NCI-H524 (cell line): ENCODE measurements at places on chromosomes 7 and 10.

- no peak for DNase-seq
Observed at GRCh38 chr10:83582407-83583095, 556.8 kb upstream of the GHITM start.

GRCh38 chr10:71522442-71523144 is 125.9 kb downstream of the CDH23 start:
- no peak for DNase-seq

GRCh38 chr10:43396061-43396927 is 12.7 kb downstream of the HNRNPF start:
- DNase-seq, result peak; percentile 28

DNA sequence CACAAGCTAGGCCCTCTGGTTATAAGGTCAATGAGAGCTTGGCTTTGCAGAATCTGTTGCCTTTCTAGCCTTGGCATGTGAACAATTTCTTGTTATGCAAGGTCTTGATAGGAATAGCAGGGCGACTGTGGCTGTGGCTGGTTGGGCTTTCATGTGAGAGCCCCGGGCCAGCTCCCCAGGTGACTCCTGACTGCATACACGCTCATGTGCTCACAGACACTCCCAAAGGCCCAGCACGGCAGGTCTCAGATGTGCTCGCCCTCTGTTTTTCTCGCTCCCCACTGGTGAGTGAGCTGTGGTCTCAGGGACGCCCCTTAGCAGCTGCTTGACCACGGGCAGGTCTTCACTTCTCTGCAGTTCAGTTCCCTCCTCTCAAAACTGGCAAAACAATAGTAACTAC is 37.1 kb upstream of the ZNF32 start:
- no peak for DNase-seq

GRCh38 chr7:139940866-139941265 is 111.8 kb downstream of the TBXAS1 start:
- DNase-seq, result no peak

DNA sequence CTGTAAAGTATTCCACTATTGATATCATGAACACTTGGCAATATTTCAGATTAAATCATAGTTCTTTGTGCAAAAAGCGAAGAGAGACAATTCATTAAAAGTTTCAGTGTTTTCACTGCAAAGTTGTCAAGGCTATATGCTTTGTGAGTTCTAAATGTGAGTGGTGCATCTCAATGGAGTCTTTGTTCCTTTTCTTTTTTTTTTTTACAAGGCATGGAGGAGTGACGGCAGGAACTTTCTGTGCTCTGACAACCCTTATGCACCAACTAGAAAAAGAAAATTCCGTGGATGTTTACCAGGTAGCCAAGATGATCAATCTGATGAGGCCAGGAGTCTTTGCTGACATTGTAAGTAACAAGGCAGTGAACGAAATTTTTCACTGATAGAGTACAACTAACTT is 84.5 kb downstream of the AASS start:
- DNase-seq, result no peak

DNA sequence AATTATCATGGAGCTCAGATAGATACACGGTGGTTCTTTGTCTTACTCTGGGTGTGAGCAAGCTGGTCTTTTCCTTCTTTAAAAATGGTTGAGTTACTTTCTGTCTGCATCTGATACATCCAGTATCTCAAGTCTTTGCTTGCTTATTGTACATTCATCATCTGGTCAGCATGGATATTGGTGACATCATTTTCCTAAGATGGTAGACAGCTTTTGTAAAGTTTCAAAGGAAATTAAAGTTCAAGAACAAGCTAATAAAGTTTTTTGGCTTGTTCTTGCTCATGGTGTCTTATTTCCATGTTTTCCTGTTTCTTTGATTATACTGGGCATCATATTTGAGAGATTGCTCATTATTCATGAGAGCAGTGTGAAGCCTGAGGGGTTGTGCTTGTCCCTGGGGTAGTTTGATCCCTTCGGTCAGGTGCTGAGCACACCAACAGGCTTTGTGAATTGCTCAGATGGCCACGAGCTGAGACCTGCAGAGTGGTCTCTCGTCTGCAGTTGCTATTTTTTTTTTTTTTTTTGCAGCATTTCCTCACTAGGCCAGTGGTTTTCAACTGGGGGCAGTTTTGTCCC is 38.5 kb downstream of the MGMT start:
- no peak for DNase-seq

DNA sequence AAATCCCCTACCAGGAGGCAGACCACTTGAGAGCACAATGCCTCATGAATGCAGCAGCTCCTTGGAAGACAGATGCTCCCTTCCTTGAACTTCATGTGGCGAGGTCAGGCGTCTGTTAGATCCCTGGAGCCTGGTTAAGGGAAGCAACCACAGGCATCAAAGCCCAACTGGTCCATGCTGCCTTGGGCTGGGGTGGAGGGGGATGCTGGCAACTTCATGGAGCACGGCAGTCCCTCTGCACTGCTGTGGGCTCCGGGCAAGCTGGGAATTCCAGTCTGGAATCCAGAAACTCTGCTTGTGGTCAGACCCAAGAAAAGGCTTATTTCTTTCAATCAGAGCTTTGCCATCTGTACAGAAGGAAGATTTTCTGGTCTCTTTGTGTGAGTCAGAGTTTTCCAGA is 130.4 kb downstream of the PFKFB3 start:
- DNase-seq, result no peak

DNA sequence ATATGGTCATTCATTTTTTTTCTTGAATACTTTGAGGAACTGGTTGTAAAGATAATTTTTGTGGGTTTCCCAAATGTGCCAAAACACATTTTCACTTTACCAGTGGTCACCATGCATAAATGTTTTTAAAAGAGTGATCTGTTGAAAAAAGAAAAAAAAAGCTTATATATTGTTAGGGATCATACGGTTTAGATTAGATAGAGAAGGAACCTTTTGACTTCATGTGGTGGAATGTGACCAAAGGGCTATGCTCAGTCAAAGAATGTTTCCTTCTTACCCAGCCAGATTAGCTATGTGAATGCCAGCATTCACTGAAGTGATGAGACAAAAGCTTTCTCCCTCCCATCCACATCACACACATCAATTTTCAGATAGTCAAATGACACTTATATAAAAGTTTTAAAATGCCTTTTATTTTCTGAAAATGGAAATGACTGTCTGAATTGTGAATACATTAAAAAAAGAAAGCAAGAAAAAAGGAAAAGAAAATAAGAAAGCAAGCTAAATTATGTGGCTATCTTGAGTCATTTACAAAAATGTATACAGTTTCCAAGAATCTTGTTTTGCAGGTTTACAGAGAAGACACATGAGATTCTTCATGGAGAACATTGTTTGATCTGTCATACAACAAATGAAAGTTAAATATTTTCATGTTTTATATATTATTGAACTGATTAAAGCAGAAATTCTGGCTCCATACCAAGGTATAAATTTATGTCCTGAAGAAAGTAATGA is 8.6 kb upstream of the CPED1 start:
- DNase-seq, result no peak

DNA sequence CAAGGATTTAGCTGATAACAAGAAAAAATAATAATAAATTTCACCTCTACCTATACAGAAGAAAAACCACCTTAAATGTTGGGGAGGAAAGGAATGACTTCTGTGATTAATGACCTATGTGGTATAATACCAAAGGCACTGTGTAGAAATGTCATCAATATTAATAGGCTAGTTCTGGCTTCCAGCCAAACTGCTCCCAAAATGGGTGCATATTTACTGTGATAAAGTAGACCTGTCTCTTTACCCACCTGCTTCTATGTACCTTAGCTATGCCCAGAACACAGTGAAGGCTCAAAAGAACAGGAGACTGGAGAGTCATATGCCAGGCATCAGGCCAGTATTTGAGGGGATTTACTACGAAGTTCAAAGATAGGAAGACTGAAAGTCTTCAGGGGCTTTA is 76.0 kb downstream of the ATE1 start:
- DNase-seq, result no peak

DNA sequence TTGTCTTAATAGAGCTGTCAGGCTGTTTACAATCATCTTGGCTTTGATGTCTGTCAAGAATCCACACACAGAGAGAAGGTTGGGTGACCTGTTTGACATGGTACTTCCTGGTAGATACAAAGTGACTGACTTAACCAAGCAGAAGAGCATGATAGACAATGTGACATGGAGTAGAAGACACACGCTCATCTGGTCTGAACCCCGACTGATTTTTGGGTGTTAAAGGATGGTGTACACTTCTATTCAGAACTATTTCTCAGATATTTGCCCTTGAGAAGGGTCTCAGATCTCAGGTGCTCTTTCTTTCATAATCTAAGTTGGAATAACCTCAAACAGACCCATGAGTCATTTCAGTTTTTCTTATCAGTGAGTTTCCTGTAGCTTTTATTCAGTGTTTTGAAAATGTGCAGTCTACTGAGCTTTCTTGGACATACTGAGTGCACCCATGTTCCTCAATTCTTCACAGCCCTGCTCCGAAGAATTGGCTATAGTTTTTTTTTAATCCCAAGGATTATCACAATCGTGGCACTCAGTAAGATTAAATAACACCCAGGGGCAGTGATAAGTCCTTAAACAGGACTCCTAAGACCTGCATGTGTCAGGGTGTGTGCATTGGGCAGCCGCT is 46.4 kb upstream of the NXPH1 start:
- DNase-seq, result no peak

- no peak for DNase-seq
Observed at GRCh38 chr10:1603181-1603580, 134.1 kb downstream of the ADARB2 start.

GRCh38 chr7:94482796-94483195 is 26.8 kb upstream of the CASD1 start:
- no peak for DNase-seq

DNA sequence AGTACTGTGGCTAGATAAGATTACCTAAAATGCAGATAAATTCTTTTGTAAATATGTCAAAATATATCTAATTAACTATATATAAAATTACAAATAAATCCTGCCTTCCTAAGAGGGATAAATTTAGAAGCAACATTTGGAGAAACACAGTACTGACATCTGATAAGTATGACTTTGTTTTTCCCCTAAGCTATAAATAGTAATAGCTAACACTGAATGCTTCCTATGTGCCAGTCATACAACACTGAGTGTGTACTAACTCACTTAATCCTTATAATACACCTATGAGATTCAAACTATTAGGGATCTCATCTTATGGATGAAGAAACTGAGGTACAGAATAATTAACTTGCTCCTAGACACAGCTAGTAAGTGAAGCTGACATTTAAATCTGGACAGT is 733.4 kb downstream of the MAGI2 start:
- DNase-seq, result no peak

- no peak for DNase-seq
Observed at GRCh38 chr7:134522601-134523000, 4.8 kb upstream of the AKR1B10 start.

- DNase-seq, result peak; percentile 8
Observed at GRCh38 chr7:140726281-140726680, 29.8 kb downstream of the NDUFB2 start.

DNA sequence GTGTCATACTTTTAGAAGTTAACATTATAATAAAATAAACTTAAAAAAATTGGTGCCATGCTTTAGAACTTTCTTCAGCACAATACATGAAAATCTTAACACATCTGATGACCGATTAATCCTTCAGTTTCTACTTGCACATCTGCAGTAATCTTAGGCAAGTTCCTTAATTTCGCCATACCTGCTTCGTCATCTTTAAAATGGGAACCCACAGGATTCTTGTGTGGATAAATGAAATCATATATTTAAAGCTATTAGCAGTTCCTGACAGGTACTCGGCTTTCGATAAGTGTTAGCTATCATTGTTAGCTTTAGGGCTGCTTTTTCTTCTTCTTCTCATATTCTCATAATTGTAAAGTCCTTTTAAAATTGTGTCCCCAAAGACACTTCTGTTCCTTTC is 907 bp upstream of the VPS50 start:
- DNase-seq, result no peak

- no peak for DNase-seq
Observed at GRCh38 chr7:137930581-137930980, 71.3 kb downstream of the CREB3L2 start.

GRCh38 chr7:117896339-117896738 is 23.1 kb upstream of the CTTNBP2 start:
- no peak for DNase-seq

DNA sequence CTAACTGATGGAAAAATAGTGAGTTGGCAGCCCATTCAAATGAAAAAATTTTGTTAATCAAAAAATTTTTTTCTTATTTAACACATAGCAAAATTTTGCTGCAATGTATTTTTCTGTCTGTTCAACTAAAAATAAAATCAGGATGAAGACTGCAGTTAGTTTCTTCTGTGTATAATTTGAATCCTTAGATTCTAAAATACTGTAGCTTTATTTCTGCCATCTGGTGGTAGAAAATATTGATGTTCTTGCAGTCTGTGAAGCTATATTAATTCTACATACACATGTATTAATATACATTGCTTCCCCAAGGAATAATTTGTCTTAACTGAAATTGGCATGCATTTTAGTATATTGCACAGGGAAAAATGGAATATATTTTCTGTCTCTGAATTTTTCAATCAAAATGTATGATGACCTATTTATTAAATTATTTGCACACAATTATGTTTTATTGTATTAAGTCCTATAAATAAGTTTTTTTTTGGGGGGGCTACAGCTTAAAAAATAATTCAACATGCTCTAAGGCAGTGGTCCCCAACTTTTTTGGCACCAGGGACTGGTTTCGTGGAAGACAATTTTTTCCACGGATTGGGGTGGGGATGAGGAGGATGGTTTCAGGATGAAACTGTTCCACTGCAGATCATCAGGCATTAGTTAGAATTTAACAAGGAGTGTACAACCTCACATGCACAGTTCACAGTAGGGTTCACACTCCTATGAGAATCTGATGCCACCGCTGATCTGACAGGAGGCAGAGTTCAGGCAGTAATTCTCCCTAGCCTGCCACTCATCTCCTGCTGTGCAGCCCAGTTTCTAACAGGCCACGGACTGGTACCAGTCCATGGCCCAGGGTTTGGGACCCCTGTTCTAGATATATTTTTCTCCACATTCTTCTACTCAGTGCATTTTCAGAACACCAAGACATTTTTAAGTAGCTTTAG is 119.4 kb downstream of the GNAT3 start:
- DNase-seq, result no peak

- DNase-seq, result no peak
Observed at GRCh38 chr10:72386916-72387586, 32.3 kb upstream of the DNAJB12 start.

DNA sequence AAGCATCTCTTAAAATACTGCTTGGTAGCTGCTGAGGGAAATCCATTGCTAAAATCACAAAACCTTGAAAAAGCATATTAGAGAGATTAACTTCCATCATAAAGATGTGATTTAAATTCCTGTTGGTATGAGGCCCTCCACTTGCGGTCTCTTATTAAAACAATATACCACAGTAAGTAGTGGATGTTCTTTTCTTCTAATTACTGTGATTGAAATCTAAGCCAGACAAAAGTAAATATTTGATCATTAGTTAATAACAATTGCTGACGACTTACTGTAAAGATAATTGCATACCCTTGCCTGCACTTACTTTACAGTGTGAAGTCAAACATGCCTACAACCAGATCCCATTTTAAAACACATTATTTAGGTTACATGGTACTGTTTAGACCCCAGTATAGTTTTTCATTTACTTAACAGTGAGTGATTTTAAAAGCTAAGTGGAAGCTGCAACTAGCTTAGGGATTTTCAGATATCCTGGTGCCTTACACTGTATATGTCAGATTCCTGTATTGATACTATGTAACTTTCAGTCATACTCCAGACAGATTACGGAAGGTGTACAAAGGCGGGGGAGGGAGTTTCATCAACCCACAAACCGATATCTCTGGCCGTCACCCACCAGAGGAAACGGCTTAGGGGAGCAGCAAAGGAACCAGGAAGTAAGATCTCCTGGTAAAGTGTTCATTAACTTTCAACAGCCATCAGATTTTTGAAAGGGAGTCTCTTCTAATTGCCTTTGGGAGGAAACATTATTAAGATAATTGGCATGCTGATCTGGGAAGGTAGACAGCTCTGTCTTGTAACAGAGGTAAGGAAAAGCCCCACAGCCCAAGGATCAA is 986 bp downstream of the NRP1 start:
- DNase-seq, result no peak
